PC-9 (cell line): ENCODE measurements at places on chromosomes 3 and 15. TPM values are rescaled to one million over a fixed set of nuclear protein-coding genes. Genes with fewer than 3 reads are reported as not detected.

The NOX5 gene
- total RNA-seq, result 0.85 and 1.5 TPM in 2 replicates

GRCh38 chr3:187828579-187829452 is 83.5 kb upstream of the BCL6 start:
- no peak for DNase-seq

The REC114 gene
- total RNA-seq, result not detected in 2 replicates

DNA sequence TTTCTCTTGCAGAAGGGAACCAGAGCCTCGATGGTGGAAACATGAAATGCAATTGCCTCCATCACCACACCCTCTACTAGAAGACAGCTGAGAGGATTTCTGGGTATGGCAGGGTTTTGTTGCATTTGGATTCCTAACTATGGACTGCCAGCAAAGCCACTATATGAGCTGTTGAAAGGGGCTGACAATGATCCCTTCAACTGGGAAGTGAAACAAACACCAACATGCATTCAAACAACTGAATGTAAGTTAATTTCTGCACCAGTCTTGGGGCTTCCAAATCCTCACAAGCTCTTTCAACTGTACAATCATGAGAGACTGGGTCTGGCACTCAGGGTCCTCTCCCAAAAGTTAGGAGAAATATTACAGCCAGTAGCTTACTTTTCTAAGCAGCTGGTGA is 116.7 kb upstream of the PLCL2 start:
- DNase-seq, result no peak

The TAGLN3 gene
- total RNA-seq, result not detected in 2 replicates
